ENCODE measurements at places on chromosomes 1 and 21. TPM values are rescaled to one million over a fixed set of nuclear protein-coding genes. Genes with fewer than 3 reads are reported as not detected.

GRCh38 chr1:31705080-31705866 is 1.5 kb upstream of the COL16A1 start:
- DNase-seq: peak; percentile 91

DNA sequence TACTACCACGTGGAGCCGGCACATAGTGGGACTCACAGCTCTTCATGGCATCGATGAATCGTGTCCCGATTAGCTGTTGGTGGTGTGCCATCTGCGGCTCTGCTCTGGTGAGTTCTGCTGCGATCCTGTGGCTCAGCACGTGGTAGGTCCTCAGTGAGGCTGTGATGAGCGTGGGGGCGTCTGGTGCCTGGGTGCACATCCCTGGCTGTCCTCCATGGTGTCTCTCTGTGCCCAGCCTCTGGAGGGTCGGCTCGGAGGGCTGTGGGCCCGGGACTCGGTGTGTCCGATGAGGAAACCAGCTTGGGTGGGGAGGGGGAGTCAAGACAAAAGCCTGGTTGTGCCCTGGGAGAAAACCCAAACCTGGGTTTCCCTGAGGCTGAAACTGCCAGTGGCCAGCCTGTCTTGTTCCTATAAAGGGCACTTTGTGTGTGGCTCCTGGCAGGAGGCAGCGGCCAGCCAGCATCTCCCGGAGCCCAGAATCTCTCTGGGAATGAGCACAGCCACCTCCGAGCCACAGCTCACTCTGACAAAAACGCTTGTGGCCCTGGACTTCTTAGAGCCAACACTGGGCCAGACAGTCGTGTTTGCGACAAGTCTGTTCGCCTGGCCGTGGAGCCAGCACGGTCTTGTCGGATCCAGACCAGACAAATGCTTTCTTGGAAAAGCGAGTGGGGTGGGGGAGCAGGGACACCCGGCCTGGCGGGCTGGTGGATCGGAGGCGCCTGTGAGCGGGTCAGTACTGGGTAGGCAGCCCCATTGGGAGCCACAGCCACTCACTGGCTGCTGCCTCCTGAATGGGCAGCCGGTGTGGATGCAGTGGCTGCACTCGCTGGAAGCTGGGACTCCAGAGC is 31.8 kb downstream of the SPSB1 start:
- no peak for DNase-seq

GRCh38 chr1:241375886-241376285 is 18.9 kb upstream of the RGS7 start:
- DNase-seq: no peak

Gene AMY1A
- not detected for total RNA-seq

Gene TSPAN1
- total RNA-seq: not detected

Gene CAMK1G
- total RNA-seq: 0.54 TPM

All from activated CD4-positive, alpha-beta T cell treated with anti-CD3 and anti-CD28 coated beads, Interleukin-2, amount 10 ng/mL, durations not matched to agents 24 days and 14 days (primary cell).